ENCODE measurements at places on chromosomes 12 and 14.

- no peak for DNase-seq
Observed at GRCh38 chr14:52700701-52701172, 5.4 kb upstream of the ERO1A start.

DNA sequence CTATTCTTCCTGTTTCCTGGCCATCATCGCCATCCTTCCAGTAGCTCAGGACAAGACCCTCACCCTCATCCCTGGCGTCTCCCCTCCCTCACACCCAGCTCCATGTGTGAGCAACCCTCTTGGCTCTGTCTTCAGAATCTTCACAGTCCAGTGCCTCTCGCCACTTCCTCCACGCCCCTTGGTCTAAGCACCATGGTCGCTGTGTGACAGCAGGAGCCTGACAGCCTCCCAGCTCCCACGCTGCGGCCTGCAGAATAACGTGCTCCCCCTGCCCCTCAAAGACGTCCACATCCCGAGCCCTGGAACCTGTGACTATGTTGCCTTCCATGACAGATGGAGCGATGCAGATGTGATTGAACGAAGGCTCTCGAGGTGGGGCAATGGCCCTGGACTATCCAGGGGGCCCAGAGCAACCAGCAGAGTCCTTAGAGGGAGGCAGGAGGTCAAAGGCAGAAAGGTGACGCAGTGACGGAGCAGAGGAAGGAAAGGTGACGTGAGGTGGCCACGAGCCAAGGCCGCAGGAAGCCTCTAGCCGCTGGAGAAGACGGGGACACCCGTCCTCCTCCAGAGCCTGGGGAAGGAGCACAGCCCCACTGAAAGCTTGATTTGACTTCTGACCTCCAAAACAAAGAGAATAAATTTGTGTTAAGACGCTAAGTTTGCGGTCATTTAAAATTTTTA lies 139.8 kb downstream of the CALM1 start:
- no peak for DNase-seq

DNA sequence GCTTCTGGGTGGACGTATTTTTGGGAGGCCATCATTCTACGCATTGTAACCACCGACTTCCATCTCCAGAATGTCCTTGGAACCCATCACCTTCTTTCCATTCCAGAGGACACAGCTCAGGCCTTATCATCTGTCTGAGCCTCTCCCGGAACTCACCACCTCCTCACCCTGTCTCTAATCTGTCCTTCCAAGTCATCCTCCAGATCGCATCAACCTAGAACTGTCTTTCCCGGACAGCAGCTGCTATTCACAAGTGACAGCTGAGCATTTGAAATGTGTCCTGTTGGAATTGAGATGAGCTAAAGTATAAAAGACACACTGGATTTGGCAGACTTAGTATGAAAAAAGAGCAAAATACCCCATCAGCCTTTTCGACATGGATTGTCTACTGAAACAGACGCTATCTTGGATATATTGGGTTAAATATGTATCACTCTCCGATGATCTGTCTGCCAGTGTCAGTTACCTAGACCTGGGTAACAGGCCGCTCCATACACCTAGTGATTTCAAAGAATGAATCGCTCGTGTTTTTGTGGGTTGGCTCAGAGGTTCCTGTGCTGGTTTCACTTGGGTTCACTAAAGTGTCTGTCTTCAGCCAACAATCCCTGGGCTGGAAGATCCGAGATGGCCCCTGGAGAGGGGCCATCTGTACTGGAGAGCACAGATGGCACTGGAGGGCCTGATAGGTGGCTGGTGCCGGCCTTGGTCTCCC lies 104.4 kb upstream of the RFLNA start:
- DNase-seq, result no peak

GRCh38 chr12:14394317-14395073 lies 29.0 kb downstream of the ATF7IP start:
- DNase-seq, result peak; percentile 93

DNA sequence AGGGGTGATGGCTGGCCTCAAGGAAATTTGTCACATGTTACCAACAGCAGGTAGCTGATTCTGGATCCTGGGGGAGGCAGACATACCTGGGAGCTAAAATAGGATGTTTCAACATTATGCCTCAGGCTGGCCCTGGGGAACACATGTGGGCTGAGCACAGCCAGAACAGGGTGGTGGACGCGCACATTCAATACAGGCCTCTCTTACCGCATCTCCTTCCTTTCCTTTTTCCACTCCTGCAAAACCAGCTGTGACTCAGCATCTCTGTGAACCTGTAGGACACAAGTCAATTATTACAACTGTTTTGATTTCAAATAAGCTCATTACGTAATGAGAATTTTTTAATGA lies 61.0 kb downstream of the NT5DC3 start:
- no peak for DNase-seq

DNA sequence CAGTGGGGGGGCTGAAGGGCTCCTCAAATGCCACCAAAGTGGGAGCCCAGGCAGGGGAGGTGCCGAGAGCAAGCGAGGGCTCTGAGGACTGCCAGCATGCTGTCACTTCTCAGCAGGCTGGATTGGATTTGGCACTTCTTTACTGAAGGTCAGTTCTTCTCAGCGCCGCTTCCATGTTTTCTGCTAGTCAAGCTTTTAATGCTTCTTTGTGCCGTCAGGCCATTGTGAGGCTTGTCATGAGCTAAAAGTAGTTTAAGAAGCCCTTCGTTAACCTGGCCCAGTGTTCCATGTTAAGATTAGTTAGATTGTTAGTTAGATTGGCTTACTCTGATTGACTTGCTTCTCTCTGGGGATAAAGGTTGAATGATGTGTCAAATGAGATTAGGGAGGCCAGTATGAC lies 13.4 kb downstream of the GABARAPL1 start:
- DNase-seq, result no peak

DNA sequence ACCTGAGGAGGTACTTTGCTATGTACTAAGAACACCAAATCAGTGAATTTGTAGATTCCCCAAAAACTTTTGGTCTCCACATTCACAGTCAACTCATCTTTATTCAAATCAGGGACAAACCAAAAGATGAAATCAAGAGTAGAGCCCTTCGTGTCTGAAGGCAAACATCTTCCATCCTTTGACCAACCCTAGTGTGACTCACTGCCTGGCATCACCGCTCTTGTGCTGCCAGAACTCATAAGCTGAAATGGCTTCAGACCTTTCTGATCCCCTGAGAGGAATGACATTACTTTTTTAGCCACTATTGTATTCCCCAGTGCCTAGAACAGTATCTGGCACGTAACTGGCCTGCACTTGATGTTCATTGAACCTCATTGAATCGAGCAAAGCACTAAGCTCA lies 50.1 kb downstream of the GOLGA5 start:
- peak; percentile 48 for DNase-seq

DNA sequence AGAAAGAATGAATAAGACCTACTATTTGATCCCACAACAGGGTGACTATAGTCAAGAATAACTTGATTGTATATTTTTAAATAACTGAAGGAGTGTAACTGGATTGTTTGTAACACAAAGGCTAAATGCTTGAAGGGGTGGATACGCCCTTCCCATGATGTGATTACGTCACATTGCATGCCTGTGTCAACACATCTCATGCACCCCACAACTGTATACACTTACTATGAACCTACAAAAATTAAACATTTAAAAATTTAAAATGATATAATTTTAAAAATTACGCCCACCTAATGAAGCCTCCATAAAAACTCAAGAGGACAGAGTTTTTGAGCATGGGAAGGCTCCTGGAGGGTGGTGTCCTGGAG lies 94.5 kb downstream of the SCARB1 start:
- no peak for DNase-seq

- DNase-seq, result no peak
Observed at GRCh38 chr12:52656616-52657015, 4.6 kb upstream of the KRT2 start.

DNA sequence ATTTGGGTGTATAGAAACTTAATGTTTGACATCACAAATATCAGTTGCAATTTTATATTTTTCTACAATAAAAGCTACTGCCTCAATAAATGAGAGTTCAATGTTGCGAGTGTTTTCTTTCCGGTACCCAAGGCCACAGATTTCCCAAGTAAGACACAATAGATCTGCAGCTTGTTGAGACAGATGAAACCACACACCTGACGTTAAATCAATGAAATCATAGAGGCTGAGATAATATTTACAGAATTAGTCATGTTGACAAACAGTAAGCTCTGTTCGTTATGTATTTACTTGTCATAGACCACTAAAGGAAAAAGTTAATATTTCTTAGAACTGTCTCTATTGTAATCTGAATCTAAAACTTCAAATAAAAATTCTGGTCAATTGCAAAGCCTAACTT lies 49.2 kb upstream of the PTHLH start:
- DNase-seq, result no peak

DNA sequence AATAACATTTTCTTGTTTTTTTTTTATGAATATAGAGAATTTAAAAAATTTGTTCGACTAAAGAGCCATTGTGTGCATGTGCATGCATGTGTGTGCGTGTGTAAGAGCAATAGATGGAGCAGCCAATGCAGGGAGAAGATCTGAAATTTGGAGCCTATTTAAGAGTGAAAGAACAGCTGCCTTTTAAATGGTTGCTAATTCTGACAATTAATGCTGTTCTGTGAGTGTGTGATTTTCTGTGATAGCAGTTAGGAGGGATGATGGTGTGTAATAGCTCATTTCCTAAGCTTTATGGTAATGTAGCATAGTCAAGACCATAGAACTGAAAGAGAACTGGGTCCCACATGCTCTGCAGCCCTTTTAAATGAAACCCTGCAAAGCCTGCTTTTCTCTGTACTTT lies 137.9 kb downstream of the NRXN3 start:
- no peak for DNase-seq

Measured in Karpas-422 (cell line).